Effector memory CD4-positive, alpha-beta T cell (primary cell): ENCODE measurements at places on chromosomes 5 and 9.

DNA sequence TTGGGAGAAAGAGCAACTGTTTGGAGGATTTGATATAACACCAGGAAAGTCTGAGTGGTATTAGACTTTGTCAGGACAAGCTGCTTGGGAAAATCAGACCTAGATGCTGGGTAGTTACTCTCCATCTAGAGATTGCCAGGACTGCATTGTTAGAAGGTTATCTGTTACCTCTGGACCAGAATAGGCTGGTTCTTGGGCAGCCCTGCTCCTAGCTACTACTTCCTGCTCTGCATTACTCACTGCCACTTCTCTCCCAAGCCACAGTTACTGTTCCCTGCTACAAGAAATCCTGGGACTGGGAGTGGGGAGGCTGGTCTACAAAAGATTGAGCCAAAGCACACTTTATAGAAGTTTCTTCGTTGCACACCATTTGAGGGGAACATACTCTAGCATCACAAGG lies 95.5 kb upstream of the KCNN2 start:
- no peak for DNase-seq

- DNase-seq = no peak
These were observed 64.9 kb downstream of the SIL1 start for GRCh38 chr5:139133282-139133681.

DNA sequence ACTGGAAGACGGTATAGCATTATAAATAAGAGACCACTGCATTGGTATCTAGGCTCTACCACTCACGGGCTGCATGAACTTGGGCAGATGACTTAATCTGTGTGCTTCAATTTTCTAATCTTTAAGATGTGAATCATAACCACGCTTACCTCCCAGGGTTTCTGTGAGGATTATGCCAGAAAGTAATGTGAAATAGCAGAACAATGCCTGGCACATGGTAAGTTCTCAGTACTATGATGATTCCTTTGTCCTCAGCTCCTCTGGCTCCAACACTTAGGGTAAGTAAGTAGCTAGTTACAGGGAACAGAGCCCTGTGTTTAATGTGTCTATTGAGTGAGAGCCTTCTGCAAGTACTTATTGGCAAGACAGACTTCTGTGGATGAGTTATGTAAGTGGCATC lies 31.1 kb downstream of the POU4F3 start:
- DNase-seq = no peak

DNA sequence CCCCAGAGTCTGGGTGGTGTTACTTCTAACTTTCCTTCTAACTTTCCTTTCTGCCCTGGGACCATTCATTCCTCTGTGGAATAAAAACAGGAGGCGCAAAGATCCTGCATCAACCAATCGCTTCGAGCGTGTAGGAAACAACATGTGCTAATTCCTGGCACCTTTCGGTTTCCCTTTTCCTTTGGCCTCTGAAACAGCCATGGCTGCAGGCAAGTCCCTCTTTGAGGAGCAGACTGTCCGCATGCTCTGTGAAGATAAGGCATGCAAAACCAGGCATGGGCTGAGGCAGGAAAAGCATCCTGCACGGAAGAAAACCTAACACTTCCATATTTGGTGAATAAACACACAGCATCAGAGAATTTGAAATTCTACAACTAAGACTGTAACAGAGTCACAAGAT lies 128.3 kb downstream of the HSD17B3 start:
- DNase-seq = no peak

GRCh38 chr9:130857864-130858738 lies 23.0 kb downstream of the ABL1 start:
- no peak for DNase-seq

- no peak for DNase-seq
These were observed 73.7 kb downstream of the ZNF366 start for GRCh38 chr5:72433522-72433921.

DNA sequence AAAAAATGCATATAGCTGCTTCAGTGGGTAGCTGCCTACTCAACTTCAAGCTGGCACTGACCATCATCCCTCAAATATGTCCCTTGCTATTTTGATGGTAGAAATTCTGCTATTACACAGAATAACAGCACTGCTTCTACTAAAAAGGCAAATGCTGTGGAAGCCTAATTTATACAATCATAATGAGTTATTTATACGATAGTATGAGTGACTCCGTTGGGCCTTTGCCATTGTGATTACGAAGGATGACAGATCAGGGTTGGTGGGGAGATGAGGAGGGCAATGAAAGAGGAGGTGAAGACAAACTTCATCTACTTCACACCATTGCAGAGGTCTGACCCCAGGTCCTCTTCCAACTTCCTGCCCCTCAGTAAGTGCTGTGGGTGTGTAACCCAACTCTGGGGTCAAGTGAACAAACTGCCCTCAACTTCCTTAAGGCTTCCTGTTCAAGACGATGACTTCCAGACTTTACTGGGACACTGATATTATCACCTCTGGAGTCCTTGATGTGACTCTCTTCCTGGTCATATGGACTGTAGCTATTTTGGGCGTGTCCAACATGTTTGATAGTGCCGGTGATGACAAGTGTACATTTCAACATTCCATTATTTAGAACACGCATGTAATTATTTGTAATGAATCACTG lies 74.1 kb upstream of the RPS23 start:
- no peak for DNase-seq

- DNase-seq = no peak
These were observed 10.5 kb downstream of the SLC2A8 start for GRCh38 chr9:127407492-127407843.

GRCh38 chr9:3968891-3969290 lies 331.0 kb downstream of the GLIS3 start:
- DNase-seq = no peak

DNA sequence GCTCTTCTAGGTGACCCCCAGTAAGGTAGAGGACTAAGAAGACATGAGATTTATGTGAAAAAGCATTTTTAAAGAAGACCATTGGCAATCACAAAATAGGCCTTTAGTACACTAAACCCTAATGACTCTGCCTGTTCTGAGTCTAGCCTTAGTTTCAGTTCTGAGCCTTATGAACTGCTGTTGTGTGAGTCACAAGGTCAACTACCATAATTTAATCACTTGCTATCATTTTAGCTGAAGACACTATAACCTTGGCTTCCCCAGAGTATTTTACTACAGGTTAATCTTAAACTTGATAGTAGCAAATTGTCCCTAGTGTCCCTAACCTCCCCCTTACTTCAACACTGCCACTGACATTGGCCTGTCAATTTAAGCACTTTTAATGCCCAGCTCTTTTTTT lies 34.4 kb downstream of the APC start:
- no peak for DNase-seq

GRCh38 chr9:118029425-118029824 lies 325.2 kb downstream of the TLR4 start:
- no peak for DNase-seq

- no peak for DNase-seq
These were observed 1992.3 kb downstream of the MAT2B start for GRCh38 chr5:165497707-165498106.

- DNase-seq = no peak
These were observed 53.1 kb upstream of the IER5L start for GRCh38 chr9:129231022-129231739.
